ENCODE measurements at places on chromosomes 2 and 18.

DNA sequence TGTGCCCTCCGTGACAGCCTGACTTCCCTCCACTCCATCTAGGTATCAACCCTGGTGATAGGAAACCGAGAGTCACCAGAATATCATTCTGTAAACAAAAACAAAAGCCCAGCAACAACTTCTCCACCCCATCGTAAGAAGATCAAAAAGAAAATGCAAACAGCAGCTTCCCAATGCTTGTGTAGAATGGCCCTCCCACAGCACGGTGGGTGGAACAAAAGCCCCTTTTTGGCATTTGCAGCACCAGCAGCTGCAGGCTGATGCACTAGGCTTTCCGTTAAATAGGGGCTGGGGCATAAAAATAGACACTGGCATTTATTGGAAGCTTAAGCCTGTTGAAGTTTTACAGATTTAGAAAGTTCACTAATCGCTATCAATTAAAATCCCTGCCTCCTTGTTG, 513.0 kb downstream of the GALR1 start:
- no peak for DNase-seq

- DNase-seq: peak; percentile 39
Observed at GRCh38 chr2:23363831-23364230, 21.1 kb upstream of the KLHL29 start.

- DNase-seq: no peak
Observed at GRCh38 chr2:227765788-227766372, 20.2 kb downstream of the SCYGR8 start.

DNA sequence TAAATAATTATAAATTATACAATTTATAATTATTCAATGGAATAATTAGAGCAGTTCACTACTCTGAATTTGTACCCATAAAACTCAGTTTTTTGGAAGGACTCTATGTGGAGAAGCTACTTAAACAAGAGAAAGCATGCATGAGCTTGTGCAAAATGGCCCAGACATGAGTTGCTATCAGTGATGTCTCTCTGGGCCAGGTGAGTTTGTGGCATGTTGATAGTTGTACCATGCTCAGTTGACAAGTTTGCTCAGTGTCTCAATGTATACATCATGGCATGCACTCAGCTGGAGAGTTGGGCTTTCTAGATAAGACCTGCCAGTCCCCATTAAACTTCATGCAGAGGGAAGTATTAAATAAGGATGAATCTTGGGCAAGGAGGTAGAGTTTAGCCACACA, 153.8 kb upstream of the TACR1 start:
- peak; percentile 59 for DNase-seq

DNA sequence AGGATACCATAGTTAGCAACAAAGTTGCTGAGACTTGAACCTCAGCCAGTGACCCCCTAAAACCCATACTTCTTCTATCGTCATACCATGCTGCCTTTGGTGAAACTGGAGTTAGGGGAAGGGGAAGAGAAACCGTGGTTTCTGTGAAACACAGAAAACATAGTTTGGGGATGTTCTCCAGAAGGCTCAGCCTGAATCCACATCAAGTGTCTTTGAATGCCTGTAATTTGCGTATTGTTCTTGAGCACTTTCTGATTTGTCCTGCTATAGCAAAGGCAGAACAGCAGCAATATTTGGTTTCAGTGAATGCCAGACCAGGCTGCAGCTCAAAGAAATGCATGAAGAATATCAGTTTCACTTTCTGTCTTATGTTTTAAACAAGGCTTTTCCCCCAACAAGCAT, 258.7 kb downstream of the TTC32 start:
- DNase-seq: no peak

DNA sequence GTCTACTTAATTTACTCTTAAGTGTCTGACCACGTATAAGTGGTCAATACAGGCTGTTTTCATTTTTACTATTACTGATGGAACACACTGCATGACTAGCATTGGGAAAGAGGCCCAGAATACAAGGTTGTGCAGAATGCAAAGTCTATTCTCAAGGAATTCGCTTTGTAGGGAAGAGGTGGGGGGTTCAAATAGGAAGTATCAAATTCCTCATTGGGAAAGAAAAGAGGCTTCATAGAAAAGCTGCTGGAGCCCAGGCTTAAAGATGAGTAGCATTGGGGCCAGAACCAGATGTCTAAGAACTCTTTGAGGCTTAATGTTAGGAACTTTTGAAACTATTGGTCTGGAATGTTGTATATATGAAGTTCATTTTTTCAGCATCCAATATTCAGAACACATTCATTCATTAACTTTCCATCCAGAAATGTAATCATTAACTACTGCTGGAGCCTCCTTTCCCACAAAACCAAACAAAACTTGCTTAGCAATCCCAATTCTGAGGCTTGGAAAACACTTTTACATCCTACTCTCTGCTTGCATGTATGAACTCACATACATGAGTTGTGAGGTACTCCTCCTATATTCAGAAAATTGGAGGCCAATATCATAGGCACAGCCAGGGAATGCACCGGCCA, 994 bp upstream of the LRATD1 start:
- no peak for DNase-seq

GRCh38 chr2:150075831-150076230, 411.6 kb downstream of the RND3 start:
- peak; percentile 88 for DNase-seq

DNA sequence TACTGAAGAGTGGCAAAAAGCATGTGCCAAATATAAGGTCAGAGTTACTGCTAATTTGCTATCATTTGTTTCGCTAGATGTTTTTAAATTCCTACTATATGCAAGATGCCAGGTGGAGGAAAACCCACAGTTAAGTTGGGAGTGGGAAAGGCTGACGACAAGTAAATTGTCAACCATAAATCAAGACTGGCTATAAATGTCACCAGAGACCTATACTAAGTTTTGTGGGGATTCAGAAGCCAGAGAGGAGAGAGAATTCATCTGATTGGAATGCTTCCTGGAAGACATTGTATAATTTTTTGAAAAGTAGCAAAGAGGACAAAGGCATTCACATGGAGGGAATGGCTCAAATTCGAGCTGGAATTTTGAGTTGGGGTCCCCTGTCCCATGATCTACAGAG, 64.3 kb downstream of the CFAP221 start:
- DNase-seq: no peak

GRCh38 chr18:7626922-7627440, 59.9 kb downstream of the PTPRM start:
- peak; percentile 69 for DNase-seq

DNA sequence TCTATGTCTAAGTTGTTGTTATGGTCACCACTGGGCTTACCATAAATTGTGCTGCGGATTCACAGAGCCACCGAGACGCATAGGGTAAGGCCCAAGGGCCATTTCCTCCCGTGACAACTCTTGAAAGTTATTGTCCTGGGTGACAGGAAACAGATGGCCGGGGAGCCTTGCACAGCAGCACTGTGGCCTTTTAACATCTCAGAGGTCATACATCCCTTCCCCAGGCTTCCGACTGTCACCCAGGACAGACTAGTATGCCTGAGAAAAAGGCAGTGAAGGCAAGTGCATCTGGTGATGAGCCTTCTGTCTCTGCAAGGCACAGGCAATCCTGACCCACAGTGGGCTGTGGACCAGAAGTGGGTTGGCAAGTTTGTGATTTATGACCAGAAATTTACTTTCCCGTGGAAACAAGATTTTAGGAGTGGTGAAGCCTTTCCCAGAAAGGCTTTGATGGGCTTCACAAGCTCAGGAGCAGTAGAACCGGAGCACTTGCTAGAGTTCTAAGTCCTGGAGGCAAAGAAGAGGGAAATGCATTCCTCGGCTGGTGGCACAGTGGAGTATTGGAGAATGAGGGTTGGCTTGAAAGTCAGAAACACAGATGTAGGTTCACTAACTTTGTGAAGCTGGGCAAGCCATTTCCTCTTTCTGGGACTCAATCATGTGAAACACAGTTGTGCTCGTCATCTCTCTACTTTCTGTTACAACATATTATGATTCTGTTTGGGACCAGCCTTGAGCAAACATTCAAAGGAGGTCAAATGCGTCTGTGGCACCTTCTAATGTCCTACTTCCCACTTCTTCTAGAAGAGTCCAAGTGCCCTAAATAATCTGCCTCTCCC, 2.0 kb upstream of the CAPN14 start:
- DNase-seq: no peak

- peak; percentile 10 for DNase-seq
Observed at GRCh38 chr2:198966269-198966668, 491.5 kb downstream of the SATB2 start.

DNA sequence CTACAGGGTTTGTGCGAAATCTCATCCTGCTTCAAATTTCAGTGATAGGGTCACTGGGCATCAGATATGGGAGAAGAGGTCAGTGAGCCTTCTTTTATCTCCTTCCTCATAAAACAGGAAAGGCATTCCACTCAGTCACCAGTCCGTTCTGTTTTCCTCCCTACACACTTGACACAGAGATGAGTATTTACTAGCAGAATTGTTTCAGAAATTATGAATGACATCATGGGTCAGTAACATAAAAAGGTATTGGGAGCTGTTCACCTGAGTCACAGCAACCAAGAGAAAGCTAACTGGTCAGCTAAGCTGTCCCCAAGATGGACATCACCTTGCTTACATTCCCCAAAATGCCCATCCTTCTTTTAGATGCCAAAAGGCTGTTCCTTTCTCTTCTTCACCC, 96.3 kb downstream of the ACVR1 start:
- DNase-seq: no peak

DNA sequence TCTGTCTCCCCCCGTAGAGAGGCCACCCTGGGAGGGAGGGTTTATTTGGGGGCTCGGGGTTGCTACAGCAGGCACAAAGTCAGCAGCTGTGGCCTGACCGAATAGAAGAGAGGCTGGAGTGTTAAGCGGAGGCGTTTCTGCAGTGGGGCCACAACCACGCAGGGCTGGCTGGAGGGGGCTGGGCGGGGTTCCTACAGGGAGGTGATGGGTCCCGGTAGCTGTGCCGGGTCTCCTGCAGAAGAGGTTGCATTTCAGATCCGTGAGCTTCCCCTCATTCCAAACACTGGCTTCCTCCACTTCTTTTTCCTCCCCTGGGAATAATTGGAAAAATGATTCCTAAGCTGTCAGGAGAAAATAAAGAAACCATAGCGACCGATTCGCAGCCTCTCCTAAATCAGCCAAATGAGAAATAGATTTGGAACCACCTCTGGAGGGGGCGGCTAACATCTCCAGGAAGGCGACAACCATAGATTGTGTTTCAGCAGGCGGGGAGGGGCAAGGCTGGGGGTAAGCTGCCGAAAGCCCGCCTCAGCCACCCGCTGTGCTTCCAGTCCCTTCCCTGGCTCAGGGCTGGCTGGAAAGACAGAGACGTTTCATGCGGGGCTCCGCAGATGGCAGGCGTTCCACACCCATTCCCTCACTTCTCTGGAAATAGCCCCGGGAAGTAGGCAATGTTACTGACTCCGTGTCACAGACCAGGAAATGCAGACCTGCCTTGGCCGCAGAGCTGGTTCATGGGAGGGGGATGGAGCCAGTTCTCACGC, 85.6 kb upstream of the TAF1B start:
- no peak for DNase-seq

GRCh38 chr2:203238292-203238703, 520 bp upstream of the CYP20A1 start:
- DNase-seq: no peak

DNA sequence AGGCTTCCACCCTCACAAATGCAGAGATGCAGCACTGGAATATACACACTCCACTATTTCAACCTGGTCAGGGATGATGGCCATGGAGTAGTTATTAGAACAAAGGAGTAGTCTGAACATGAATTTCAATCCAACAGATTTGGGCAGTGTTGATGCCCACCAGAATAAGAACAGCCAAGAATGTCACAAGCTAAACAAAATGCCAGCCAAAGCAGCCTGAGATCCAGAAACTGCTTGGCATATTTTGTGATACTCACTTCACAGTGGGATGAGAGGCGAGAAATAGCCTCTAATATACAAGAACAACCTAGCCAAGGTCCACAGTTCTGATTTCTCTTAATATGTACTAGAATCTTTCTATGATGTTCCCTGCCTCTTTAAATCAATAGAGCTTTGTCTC, 58.6 kb upstream of the KLF7 start:
- no peak for DNase-seq

- peak; percentile 61 for DNase-seq
Observed at GRCh38 chr2:159807183-159808031, 9.4 kb upstream of the CD302 start.

DNA sequence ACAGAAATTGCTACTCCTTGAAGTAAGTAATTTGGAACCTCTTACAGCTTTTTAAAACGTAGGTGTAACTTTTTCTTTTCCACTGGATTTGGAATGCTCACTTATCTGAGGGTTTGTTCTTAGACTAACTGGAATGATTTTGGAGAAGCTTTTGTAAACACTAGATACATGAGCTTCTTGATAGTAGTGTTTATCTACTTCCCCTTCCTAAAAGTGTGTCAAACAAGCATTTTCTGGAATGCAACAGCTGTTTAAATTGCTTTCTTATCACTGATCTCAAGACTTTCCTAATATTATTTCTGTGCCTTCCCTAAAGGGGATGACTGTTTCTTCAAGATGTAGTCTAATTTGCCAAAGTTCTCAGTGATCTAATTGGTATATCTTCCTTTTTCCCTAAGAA, 282.6 kb downstream of the CCDC178 start:
- DNase-seq: no peak

DNA sequence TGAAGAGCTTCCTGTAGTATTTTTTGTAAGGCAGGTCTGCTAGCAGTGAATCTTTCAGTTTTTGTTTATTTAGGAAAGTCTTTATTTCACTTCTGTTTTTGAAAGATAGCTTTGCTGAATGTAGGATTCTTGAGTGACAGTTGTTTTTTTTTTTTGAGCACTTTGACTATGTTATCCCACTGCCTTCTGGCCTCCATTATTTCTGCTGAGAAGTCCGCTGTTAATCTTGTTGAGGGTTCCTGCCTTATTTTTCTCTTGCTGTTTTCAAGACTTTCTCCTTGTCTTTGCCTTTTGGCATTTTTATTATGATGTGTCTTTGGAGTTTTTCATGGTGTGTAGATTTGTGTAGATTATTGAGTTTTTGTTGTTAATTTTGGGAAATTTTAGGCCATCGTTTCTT, 21.9 kb downstream of the RBFA start:
- DNase-seq: no peak

DNA sequence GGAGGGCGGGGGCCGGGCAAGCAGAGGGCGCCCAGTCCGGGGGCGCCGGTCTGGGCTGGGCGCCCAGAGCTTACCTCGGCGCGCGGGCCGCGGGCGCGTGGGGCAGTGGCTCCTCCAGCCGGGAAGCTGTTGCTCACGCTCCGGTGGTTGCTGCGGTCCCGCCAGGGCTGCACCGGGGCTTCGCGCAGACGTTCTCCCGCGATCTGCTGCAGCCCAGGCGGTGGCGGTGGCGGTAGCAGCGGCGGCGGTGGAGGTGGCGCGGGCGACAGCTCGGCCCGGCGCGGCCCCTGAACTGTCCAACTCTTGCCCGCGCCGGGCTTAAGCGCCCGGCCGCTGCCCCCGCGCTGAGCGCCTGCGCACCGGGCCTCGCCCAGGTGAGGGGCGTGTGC, 391 bp downstream of the ZNF385B start:
- no peak for DNase-seq

DNA sequence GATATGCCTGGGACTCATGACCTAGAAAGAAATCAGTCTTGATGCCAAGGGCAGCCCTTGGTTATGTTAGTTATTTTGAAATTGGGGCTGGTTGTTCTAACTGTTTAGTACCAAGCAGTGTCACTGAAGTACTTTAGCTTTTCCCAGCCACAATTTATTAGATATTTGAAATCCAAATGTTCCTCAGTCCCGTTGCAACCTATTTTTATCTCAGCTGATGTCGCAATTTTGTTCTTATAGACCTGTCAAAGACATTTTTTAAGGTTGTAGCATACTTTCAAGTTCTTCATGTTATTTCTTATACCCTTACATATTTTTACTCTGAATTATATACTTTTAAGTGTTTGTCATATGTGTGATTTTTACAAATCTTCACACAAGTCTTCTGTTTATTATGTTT, 100.1 kb downstream of the LRP1B start:
- no peak for DNase-seq
